ENCODE measurements at places on chromosomes 1 and 21.

DNA sequence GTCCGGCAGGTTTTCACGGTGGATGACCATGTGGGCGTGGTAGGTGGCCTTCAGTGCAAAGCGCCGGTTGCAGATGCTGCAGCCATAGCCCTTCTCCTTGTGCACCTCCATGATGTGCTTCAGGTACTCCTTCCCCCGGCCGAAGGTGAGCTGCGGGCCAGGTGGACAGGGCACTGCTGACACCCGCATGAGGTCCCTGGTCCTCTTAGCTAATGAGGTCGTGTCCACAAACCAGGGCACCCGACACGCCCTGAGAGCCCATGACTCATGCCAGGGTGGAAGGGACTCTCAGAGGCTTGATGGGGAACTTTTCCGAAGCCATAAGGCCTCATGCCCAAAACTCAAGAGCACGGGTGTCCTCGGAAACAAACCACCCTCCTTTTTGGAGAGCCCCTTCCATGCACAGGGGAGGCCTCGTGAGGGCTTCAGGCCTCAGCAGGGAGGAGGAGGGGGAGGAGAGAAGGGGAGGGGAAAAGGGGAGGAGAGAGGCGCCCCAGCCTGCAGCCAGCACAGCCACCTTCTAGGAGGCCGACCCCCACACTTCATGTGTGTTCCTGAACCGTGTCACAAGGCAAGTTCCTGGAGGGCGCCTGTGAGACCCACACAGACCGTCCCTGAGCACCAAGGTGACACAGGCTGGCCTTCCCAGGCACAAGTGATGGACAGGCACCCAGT lies 54.4 kb upstream of the RIPK4 start:
- DNase-seq, result no peak

DNA sequence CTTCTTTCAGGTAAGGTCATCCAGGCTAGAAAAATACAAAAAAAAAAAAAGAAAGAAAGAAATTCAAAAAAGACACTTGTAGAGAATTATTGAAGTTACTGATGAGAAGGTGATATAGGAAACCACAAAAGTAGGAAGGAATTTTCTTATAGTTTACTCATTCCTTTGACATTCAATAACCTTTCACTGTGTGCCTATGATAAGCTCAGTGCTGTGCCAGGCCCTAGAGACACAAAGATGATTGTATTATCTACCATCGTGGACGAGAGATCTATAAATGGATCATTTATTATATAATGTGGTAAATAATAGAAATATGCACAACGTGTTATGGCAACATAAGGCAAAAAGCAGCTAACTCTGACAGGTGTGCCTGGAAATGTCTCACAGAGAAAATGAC lies 109.6 kb upstream of the NGF start:
- no peak for DNase-seq

- DNase-seq, result no peak
Measured at GRCh38 chr1:30670240-30671060, 52.9 kb downstream of the MATN1 start.

GRCh38 chr1:191889623-191890003 lies 268.6 kb upstream of the RGS18 start:
- DNase-seq, result no peak

DNA sequence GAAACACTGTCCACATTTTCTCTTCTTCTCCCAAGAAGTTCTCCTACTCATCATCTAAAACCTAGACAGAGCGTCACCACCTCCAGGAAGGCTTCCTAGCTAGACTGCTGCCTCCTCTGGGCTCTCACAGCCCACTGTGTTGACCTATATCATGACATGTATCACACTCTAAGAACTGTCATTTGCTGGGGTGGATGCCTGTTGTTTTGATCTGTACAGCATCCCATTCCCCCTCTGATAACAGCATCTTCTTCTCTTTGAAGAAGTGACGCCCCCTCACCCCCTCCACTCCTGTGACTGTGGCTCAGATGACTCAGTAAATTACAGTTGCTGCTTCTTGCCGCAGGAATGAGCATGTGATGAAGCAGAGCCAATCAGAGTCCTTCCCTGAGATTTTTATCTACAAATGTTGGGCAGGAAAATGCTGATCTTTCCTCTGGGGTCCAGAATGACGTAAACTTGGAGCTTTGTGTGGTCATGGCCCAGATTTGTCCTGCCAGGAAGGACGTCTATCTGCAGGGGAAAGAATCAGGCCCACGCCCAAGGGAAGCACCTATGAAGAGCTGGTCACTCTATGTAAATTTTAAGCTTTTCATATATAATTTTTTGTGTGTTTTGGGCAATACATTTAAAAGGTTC lies 28.0 kb upstream of the FOXO6 start:
- DNase-seq, result no peak

GRCh38 chr1:147822292-147822691 lies 61.9 kb upstream of the GJA5 start:
- DNase-seq, result no peak

DNA sequence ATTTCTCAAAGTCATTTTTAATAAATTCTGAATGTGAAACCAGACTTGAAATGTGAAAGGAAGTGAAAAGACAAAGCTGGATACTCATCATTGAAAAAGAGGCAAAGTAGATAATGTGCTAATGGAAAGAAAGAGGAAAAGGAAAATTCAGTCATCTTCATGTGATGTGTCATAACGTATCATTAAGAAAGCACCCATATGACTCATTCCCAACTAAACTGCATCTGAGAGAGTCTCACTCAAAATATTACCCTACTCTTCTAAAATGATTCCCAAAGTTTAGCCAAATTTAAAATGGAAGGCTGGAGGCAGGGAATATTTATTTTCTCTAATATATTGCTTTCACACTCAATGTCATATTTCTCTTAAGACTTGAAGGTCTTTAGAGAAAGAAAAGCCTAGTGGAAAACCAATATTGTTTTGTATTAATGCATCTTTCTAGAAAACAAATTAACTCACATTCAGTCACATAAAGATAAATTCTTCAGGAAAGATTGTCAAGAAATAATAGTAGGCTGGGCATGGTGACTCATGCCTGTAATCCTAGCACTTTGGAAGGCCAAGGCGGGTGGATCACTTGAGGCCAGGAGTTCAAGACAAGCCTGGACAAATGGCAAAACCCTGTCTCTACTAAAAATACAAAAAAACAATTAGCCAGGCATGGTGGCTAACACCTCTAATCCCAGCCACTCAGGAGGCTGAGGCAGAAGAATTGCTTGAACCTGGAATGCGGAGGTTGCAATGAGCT lies 129.9 kb downstream of the SLC30A10 start:
- DNase-seq, result no peak

- no peak for DNase-seq
Measured at GRCh38 chr1:74684301-74684700, 10.7 kb upstream of the ERICH3 start.

GRCh38 chr1:119308806-119309205 lies 59.8 kb upstream of the HAO2 start:
- DNase-seq, result no peak

- no peak for DNase-seq
Measured at GRCh38 chr1:45673956-45674355, 12.4 kb downstream of the GPBP1L1 start.

- DNase-seq, result no peak
Measured at GRCh38 chr1:179120736-179121135, 38.9 kb downstream of the TOR3A start.

- DNase-seq, result no peak
Measured at GRCh38 chr1:34354367-34354766, 177.7 kb downstream of the C1orf94 start.

DNA sequence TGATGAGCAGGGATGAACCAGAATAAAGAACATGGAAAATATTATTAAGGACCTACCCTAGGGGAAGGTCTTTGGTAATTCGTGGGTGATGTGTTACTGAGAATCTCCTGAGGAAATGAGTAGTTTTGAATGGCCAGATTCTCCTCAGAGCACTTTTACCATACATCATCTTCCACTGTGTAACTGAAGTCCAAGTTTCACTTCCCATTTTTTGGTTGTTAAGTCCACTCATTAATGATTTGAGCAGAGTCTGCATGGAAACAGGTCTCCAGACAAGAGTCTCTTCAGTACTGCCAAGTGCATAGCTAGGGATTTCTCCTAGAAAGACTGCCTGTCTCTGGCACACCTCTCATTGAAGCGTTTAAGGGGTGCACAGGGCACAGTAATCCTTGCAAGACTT lies 48.7 kb upstream of the PCP4 start:
- DNase-seq, result no peak
